ENCODE measurements at places on chromosomes 6 and 20. TPM values are rescaled to one million over a fixed set of nuclear protein-coding genes. Genes with fewer than 3 reads are reported as not detected.

GRCh38 chr6:42440778-42441696 is 10.7 kb downstream of the TRERF1 start:
- H3K4me1 ChIP-seq, result peaks cover 28% of the 10 kb centered on the region
- no peak for DNase-seq
- H3K4me3 ChIP-seq, result no peak overlapping the region
- H3K27ac ChIP-seq, result no peak overlapping the region

The NAPB gene
- 13.8 TPM for total RNA-seq

DNA sequence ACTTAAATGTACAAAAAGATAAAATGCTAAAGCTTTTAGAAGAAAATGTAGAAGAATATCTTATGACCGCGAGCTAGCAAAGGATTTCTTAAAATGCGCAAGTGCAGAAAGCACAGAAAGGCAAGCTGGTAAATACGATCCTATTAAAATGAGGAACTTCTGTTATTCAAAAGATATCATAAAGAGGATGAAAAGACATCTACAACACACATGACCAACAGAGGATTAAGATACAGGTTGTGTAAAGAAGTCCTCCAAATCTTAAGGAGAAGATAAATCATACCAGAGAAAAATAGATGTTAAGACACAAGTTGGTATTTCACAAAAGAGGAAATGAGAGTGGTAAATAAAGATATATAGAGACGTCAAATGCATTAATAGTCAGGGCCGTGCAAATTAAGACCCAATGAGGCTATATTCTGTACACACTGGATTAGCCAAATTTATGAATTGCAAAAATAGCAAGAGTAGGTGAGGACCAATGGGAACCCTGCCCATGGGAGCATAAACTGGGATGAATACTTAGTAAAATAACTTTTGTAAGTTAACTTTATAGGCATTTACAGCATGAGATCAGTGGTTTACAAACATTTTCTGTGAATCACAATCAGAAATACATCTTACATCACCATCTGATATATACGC is 23.0 kb downstream of the APCDD1L start:
- H3K4me3 ChIP-seq, result no peak overlapping the region
- no peaks in the 10 kb centered on the region for H3K4me1 ChIP-seq
- H3K27ac ChIP-seq, result no peak overlapping the region
- no peaks in the 10 kb centered on the region for H3K36me3 ChIP-seq
- DNase-seq, result no peak

DNA sequence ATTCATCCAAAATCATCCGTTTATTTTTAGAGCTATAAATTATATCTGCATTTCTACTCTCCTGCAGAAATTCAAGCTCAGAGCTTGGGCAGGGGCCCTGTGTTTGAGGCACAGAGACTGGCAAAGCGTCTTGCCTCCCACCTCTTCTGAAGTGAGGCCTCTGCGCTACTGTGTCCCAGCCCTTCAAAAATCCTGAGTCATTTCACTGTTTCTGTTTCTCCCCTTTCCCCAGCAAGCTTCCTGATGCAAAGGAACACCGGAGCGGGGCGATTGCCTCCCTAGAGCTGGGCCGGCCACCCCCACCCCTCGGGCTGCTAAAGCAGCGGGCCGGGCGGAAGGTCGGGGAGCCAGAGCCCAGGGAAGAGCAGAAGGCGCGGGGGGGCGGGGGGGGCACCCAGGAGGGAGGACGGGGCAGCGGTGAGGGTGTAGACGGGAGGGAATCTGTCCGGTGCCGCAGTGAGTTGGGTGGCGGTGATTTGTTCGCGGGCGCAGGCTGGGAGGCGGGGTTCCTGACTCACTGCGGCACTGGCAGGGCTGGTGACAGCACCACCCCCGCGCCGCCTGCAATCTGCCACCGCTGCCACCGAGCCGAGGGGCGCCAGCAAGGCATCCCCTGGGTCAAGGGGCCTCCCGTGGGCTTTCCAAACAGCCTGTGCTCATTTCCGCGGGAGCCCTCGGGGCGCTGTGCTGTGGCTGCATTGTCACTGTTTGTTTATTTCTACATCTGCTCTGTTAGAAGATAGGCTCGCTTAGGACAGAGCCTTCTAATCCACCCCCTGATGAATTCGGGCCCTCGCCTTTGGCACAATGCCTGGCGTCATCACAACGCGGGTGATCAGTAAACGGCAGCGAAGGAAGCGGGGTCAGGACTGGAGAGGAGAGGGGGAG is 46.5 kb upstream of the SNAP25 start:
- peak overlapping the region; percentile 79 for H3K4me3 ChIP-seq
- peak overlapping the region; percentile 53 for H3K27ac ChIP-seq
- no peaks in the 10 kb centered on the region for H3K36me3 ChIP-seq
- DNase-seq, result no peak

The WFDC2 gene
- total RNA-seq, result not detected

DNA sequence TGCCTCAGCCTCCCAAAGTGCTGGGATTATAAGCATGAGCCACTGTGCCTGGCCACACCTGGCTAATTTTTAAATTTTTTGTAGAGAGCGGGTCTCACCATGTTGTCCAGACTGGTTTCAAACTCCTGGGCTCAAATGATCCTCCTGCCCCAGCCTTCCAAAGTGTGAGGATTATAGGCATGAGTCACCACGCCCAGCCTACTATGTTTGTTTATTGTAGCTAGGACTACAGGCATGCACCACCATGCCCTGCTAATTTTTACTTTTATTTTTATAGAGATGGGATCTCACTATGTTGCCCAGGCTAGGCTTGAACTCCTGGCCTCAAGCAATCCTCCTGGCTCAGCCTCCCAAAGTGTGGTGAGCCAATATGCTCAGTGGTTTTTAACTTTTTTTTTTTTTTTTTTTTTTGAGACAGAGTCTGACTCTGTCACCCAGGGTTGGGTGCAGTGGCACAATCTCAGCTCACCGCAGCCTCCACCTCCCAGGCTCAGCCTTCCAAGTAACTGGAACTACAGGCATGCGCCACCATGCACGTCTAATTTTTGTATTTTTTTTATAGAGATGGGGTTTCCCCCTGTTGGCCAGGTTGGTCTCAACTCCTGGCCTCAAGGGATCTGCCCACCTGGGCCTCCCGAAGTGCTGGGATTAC is 12.0 kb upstream of the DDX43 start:
- DNase-seq, result no peak
- H3K27me3 ChIP-seq, result no peaks in the 10 kb centered on the region
- H3K4me1 ChIP-seq, result no peaks in the 10 kb centered on the region
- no peak overlapping the region for H3K27ac ChIP-seq
- H3K36me3 ChIP-seq, result no peaks in the 10 kb centered on the region

- no peak overlapping the region for H3K27ac ChIP-seq
- peaks cover 10% of the 10 kb centered on the region for H3K27me3 ChIP-seq
- H3K36me3 ChIP-seq, result no peaks in the 10 kb centered on the region
- H3K4me1 ChIP-seq, result peaks cover 14% of the 10 kb centered on the region
These were observed 44.1 kb upstream of the EDN1 start for GRCh38 chr6:12245763-12246718.

DNA sequence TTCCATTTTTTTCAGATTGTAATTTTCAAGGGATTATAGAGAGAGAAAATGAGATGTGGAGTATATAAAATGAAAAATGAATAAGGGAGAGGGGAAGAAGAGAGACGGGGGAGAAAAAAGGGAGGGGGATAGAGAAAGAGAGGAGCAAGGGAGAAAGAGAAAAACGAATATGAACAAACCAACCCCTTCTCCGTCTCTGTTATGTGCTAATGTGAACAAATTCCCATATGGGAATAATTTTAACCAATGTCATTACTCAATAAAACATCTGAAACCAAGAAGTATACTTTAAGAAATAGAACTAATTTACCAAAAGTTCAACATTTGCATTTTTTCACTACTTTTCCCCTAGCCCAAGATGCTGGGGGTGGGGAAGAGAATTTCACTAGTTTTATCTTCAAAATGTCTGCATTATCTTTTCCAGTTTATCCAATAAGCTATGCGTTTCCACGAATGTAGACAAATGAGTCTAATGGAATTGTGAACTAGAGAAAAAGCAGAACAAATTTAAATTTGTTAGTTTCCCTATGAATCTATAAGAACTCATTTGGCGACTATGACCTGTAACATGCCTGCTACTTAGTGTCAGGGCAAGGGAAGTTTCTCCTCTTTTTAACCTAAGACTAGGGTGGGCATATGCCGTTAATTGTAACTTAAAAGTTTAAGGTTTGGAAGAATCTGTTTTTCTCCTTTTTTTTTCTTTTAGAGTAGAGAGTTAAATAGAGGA is 286.3 kb downstream of the BTBD9 start:
- H3K4me3 ChIP-seq, result no peak overlapping the region
- peaks cover 6% of the 10 kb centered on the region for H3K4me1 ChIP-seq
- peaks cover 7% of the 10 kb centered on the region for H3K27me3 ChIP-seq
- no peaks in the 10 kb centered on the region for H3K36me3 ChIP-seq
- H3K27ac ChIP-seq, result no peak overlapping the region

DNA sequence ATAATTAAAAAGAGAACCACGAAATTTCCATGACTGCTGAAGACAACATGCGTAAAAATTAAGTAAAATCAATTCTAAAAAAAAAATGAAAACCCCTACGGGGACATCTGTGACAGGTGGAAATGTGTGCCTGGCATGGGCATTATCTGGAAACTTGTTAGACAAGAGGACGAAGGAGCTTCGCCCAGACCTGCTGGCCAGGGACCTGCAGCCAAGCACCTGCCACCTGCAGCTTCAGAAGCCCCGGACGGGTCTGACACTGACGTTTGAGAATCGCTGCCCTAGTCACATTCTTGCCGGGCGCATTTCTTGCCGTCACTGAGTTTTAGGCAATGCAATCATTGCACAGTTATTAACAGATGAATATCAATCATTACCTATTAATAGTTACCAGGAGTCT is 140.3 kb downstream of the SMOC2 start:
- H3K27me3 ChIP-seq, result no peaks in the 10 kb centered on the region
- no peak overlapping the region for H3K27ac ChIP-seq
- no peaks in the 10 kb centered on the region for H3K36me3 ChIP-seq
- DNase-seq, result no peak
- no peaks in the 10 kb centered on the region for H3K4me1 ChIP-seq
- no peak overlapping the region for H3K4me3 ChIP-seq

GRCh38 chr6:55822815-55823214 is 52.6 kb downstream of the BMP5 start:
- no peaks in the 10 kb centered on the region for H3K27me3 ChIP-seq
- H3K27ac ChIP-seq, result no peak overlapping the region
- no peak overlapping the region for H3K4me3 ChIP-seq
- H3K36me3 ChIP-seq, result no peaks in the 10 kb centered on the region
- H3K4me1 ChIP-seq, result no peaks in the 10 kb centered on the region
- DNase-seq, result no peak

The DDO gene
- total RNA-seq, result not detected

- H3K27me3 ChIP-seq, result peaks cover 20% of the 10 kb centered on the region
- no peak overlapping the region for H3K27ac ChIP-seq
- H3K4me3 ChIP-seq, result no peak overlapping the region
- no peaks in the 10 kb centered on the region for H3K36me3 ChIP-seq
- no peaks in the 10 kb centered on the region for H3K4me1 ChIP-seq
- DNase-seq, result no peak
These were observed 107.8 kb upstream of the CITED2 start for GRCh38 chr6:139482287-139482686.

- H3K36me3 ChIP-seq, result no peaks in the 10 kb centered on the region
- H3K27ac ChIP-seq, result no peak overlapping the region
- no peaks in the 10 kb centered on the region for H3K27me3 ChIP-seq
- H3K4me3 ChIP-seq, result no peak overlapping the region
These were observed 19.5 kb upstream of the ADGRF1 start for GRCh38 chr6:47061309-47062300.

GRCh38 chr6:157533048-157533871 is 152.3 kb downstream of the ZDHHC14 start:
- no peak overlapping the region for H3K4me3 ChIP-seq
- no peaks in the 10 kb centered on the region for H3K36me3 ChIP-seq
- H3K4me1 ChIP-seq, result peaks cover 38% of the 10 kb centered on the region
- H3K27me3 ChIP-seq, result peaks cover 5% of the 10 kb centered on the region

DNA sequence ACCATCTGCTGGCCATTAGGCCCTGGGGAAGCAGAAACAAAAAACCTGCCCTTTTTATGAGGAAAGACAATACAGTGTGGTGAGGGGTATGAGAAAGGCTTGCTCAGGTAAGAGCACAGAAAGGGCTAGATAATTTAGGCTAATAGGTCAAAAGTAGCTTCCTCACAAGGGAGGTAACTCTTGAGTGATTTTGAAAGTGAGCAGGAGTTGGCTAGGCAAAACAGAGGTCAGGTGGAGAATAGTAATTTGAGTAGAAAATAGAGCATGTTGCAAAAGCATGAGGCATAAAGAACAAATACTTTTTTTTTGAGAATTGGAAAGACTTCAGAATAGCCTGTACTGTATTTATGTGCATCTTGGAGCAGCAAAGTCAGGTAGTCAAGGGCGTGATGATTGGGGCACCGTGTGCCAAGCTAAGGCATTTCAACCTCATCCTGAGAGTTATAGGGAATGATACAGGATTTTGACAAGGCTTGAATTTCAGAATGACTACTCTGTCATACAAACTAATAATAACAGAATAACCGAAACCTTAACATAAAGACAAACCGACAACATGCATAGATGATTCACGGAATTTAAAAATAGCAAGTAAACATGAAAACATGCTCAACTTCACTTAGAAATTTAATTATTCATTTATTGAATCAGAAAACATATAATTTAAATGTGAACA is 123.0 kb upstream of the ENPP5 start:
- no peak overlapping the region for H3K4me3 ChIP-seq
- H3K27ac ChIP-seq, result no peak overlapping the region
- DNase-seq, result no peak
- no peaks in the 10 kb centered on the region for H3K36me3 ChIP-seq
- peaks cover 43% of the 10 kb centered on the region for H3K27me3 ChIP-seq
- no peaks in the 10 kb centered on the region for H3K4me1 ChIP-seq

The NCOA7 gene
- total RNA-seq, result 40.5 TPM

- H3K27me3 ChIP-seq, result peaks cover 2% of the 10 kb centered on the region
- no peak overlapping the region for H3K4me3 ChIP-seq
- DNase-seq, result no peak
- no peak overlapping the region for H3K27ac ChIP-seq
These were observed 160.4 kb upstream of the MAFB start for GRCh38 chr20:40849456-40849855.

DNA sequence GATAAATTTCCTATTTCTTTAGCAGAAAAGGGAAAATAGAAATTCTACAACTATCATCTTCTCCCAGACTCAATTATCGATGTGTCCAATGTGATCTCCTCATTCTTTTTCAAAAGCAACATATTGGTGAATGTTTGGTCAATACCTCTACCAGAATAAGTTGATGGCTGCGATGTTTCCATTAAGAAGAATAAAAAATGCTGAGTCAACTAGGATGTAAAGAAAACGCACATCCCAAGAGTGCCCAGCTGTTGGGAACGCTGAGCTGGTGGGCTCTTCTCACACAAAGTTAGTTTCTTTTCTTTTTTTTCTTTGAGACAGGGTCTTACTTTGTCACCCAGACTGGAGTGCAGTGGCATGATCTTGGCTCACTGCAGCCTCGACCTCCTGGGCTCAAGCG is 39.8 kb downstream of the RAMACL start:
- no peak for DNase-seq
- H3K27ac ChIP-seq, result no peak overlapping the region
- H3K36me3 ChIP-seq, result no peaks in the 10 kb centered on the region
- peaks cover 6% of the 10 kb centered on the region for H3K4me1 ChIP-seq
- no peak overlapping the region for H3K4me3 ChIP-seq
- H3K27me3 ChIP-seq, result peaks cover 2% of the 10 kb centered on the region

DNA sequence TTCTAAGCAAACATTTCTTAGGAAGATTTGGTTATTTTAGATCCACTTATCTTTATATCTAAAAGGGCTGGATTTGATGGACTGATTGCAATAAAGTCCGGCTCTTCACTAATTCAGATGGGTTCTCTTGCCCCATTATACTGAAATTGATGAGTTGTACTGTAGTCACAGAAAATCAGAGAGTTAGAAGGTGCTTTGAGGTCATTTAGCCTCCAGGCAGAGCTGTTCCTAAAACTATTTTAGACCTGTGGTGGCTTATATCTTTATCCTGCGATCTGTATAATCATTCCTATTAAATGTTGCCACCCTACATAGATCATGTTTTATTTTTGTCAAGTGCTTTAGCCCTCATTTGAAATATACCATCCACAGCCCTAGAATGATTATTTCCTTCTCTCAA is 61.3 kb upstream of the ATXN1 start:
- no peaks in the 10 kb centered on the region for H3K36me3 ChIP-seq
- H3K4me1 ChIP-seq, result peaks cover 8% of the 10 kb centered on the region
- DNase-seq, result no peak
- H3K27ac ChIP-seq, result no peak overlapping the region

Measured in activated T-helper 2 cell treated with anti-CD3 and anti-CD28 coated beads, Interferon-gamma antibody, Interleukin-2, Interleukin-4, amounts not matched to agents 10 μg/mL and 5 μg/mL and 100 μg/mL, durations not matched to agents 14 hours and 24 hours and 36 hours (primary cell).